T-helper 1 cell (primary cell): ENCODE measurements at places on chromosomes 1 and 21.

DNA sequence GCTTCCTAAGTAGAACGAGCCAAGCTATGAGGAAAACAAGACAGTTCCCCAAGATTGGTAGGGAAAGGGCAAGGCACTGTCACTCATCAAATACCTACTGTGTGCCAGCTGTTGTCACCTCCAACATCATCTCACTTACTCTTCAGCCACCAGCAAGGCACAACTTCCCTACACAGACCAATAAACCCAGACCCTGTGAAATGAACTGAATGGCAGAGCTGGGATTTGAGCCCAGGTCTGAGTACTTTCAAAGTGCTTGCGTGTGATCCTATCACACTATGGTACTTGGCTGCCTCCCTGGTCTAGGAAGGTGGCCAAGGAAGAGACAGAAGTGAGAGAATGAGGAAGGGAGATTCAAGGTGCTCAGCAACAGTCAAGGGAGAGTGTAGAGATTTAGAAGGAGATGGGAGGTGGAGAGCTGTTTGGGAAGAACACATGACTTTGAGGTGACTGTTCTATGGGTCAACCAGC is 16.7 kb upstream of the TRIM63 start:
- DNase-seq = no peak

GRCh38 chr1:115144176-115144575 is 54.9 kb upstream of the TSPAN2 start:
- DNase-seq = no peak

- no peak for DNase-seq
Observed at GRCh38 chr1:94953746-94954145, 26.8 kb upstream of the CNN3 start.

GRCh38 chr21:33064623-33065390 is 5.1 kb upstream of the OLIG1 start:
- no peak for DNase-seq

DNA sequence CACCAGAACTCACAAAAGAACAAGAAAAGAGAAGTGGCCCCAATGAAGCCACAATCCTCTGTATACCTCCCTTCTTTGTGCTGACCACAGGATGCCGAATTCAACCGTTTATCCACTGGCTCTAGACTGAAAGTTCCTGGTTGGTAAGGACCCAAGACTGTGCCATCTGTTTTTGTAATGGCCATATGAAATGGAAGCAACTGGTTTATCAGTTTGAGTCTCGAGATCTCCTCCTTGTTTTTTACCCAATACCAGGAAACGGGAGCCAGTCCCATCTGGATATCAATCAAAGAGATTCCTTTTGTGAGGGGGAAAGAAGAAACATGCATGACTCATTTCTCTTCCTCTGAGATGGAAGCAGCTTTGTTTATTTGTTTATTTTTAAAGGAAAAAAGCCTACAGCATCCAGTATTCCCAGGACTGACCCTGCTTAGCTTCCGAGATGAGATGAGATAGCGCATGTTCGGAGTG is 32.4 kb upstream of the ZNF124 start:
- DNase-seq = no peak

- DNase-seq = no peak
Observed at GRCh38 chr21:39882151-39882838, 15.1 kb downstream of the PCP4 start.

DNA sequence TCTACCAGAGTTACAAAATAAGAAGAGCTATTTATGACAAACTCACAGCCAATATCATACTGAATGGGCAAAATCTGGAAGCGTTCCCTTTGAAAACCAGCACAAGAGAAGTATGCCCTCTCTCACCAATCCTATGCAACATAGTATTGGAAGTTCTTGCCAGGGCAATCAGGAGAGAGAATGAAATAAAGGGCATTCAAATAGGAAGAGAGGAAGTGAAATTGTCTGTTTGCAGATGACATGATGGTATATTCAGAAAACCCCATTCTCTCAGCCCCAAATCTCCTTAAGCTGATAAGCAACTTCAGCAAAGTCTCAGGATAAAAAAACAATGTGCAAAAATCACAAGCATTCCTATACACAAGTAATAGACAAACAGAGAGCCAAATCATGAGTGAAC is 1169.5 kb downstream of the AMY1C start:
- no peak for DNase-seq

- DNase-seq = no peak
Observed at GRCh38 chr1:108961752-108962486, 1.4 kb downstream of the CLCC1 start.

DNA sequence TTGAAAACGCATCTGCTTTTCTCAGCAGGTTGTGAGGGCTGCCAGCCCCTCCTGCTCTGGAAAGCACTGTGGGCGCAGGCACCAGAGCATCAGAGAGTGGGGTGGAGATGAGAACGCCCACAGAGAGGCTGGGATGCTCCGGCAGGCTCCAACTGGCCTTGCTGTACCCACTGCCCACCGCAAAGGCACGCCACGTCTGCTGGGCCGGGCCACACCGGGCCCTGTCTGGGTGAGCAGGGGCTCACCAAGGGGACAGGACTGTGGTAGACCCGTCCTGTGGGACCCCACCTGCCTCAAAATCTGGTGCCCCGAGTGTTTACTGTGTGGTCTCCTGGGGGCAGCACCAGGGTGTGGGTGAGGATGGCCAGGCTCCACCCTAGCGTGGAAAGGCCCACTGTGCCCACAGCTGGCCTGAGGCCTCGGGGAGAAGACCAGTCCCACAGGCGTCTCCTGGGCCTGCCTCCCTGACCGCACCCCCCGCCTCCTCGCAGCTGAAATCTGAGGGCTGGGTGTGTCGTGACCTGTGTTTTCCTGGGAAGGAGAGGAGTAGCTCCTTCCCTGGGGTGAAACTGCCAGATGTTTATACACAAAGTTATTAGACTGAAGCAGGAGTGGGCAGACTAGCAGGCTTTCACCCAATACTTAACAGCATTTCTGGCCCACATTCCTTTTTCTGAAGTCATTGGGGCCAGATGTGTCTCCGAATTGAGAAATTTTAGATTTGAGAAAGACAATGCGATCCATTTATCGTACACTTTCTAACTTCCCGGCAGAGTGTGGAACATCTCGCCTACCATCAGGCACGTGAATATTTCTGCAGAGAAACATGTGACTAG is 53.8 kb downstream of the STUM start:
- DNase-seq = no peak

DNA sequence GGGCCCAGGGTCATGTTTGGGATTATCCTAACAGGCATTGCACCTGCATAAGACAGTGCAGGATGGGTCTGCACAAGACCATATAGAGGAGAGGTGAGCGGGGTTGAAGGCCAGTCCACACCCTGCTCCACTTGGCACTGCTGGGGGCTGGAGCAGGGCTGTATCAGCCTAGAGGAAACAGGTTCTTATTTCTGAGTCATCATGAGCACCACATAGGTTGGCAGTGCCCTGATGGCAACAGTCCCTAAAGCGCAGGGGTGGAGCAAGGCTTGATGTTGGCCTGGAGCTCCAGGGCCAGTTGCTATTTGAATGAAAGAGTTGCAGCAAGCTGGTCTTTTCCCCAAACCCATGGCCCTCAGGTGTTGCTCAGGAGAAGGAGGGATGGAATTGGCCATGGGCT is 29.8 kb upstream of the BMP8B start:
- DNase-seq = no peak

DNA sequence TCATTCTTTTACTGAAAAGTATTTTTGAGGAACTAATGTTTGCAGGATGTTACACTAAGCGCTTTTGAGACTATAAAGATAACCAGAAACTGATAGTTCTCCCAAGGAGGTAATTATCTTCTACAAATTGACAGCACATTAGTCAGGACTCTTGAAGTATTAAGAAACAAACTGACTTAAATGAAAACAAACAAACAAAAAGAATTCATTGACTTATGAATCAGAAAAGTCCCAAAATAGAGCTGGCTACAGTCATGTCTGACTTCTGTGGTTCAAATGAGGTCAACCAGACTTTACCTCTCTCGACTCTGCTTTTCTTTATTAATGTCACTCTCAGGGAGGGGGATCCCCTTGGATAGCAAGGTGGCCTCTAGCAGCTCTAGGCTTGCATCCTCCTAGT is 296.8 kb downstream of the TPR start:
- no peak for DNase-seq

DNA sequence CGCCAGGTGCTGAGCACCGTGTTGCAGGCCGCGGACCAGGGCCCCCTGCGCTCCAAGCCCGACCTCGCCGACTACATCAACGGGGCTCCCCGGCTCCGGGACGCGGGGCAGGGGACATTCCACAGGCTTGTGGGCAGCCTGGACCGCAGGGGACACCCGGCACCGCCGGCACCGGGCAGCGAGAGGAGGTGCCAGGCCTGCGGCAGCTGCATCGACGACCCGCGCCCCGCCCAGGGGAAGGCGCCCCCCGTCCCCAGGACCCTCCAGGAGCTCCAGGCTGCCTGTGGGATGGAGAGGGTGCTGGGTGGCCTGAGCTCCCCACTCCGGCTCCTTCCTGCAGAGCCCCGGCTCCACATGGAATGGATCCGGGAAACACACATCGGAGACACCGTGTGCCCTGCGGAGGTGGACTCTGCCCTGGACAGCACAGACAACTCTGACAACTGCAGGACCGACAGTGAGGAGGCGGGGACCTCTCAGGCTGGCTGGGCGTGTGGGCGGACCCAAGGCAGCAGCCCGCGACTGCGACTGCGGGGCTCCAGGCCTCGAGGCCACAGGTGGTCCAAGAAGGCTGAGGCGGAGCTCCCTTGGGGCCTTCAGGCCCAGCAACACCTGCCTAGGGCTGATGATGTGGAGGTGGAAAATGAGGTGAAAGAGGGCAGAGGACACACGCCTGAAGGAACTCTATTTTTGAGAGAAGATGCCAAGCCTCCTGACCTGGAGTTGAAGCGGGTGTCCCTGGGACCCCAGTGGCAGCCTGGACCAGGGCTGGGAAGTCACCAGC is 22.8 kb downstream of the KIAA1614 start:
- no peak for DNase-seq

GRCh38 chr1:240936911-240937668 is 325.1 kb upstream of the GREM2 start:
- no peak for DNase-seq

- no peak for DNase-seq
Observed at GRCh38 chr1:186813420-186813819, 15.3 kb upstream of the PLA2G4A start.

- peak; percentile 48 for DNase-seq
Observed at GRCh38 chr1:36367066-36367465, 18.7 kb downstream of the STK40 start.

DNA sequence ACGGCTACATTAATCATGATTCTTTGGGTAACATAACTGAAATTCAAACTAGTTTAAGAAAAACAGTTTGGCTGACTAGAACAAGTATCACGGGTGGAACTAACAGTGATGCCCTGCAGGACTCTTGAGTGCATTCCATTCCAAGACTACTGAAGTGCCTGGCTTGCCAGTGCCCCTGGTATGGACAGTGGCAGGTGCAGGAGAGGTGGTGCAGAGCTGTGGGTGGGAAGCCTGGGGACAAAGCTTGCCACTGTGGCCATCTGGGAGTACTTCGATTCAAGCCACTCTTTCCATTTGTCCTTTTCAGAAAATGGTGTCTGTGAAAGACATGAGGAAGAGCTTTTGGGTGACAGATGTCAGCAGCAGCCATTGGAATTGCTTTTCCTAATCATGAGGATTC is 166.5 kb downstream of the RRAGC start:
- DNase-seq = no peak

DNA sequence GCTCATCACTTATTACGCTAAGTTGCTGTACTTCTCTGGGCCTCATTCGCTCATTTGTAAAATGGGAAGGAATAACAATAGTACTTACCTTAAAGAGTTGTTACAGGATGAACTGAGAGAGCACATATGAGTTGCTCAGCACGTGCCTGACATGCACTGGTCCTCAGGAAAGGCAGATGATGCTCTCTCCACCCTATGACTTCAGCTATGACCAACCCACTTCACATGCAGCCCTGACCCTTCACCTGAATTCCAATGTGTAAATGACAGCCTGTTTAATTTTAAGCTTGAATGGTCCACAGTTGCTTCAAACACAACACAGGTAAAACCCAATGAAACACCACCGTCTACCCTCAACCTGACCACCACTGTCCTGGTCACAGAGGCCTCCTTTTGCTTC is 32.9 kb downstream of the GADD45A start:
- no peak for DNase-seq

- DNase-seq = no peak
Observed at GRCh38 chr1:16922885-16923431, 1.2 kb downstream of the CROCC start.

DNA sequence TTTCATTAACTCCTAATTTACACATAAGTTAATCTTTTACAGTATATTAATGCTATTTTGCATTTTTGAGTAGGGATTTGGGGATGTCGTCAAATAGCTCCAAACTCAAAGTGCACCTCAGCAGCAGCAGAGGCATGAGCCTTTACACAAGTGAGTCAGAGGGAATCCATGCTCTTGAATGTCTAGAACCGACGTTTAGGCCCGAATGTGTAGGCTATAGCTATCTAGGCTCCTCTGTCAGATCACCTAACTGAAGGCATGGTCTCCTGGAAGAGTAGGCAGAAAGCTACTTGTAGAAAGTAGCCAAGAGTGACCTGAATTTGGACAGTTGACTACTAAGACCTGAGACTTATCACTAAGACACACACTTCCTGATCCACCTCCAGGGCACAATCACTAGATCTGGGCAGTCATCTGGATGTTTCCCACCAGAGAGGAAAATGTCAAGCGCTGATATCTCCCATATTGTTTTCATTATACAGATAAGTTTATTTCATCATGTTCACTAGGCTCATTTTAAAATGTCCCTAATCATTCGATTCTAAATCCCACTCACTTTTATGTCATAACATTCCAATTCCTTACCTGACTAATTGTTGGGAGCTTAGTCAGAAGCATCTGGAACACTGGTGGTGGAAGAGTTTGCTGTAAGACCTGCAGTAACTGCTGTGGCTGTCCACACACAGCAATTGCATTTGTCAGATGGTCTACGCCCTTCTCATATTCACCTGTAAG is 15.3 kb downstream of the TOMM20 start:
- DNase-seq = no peak
